Esophagus squamous epithelium (tissue), 5 donors: ENCODE measurements at places on chromosomes 6 and 20.

GRCh38 chr20:57415771-57416170 is 24.6 kb downstream of the RBM38 start:
- no peak for DNase-seq

GRCh38 chr20:38514185-38514584 is 41.5 kb downstream of the RALGAPB start:
- no peak for DNase-seq

- DNase-seq, result no peak
These were observed 150.0 kb upstream of the SPACA1 start for GRCh38 chr6:87897663-87898062.

DNA sequence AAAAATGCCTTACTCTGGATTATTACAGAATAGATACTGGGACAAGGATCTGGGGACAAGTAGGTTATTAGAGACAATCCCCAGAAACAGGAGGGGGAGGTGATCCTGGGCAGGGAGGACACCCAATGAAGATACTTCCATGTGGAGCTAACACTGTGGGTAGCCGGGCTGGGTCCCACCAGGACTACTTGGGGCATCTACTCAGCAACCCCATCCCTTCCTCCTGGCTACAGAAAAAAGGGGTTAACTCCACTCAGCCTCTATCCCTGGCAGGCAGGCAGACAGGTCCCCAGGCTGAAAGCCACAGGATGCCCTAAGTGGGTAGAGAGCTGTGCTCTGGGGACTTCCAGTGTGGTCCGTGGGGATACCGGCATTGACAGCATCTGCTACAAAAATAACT is 68.0 kb upstream of the NXT1 start:
- no peak for DNase-seq

- DNase-seq, result no peak
These were observed 45.0 kb downstream of the LYRM4 start for GRCh38 chr6:5215799-5216198.
